ENCODE measurements at places on chromosomes 5 and 9.

GRCh38 chr9:94135222-94135621, 51.0 kb downstream of the PTPDC1 start:
- H3K36me3 ChIP-seq, result no peaks in the 10 kb centered on the region
- H3K27ac ChIP-seq, result peak overlapping the region; percentile 78
- no peaks in the 10 kb centered on the region for H3K27me3 ChIP-seq
- H3K4me1 ChIP-seq, result peaks cover 67% of the 10 kb centered on the region
- peak overlapping the region; percentile 24 for H3K4me3 ChIP-seq
- DNase-seq, result no peak

DNA sequence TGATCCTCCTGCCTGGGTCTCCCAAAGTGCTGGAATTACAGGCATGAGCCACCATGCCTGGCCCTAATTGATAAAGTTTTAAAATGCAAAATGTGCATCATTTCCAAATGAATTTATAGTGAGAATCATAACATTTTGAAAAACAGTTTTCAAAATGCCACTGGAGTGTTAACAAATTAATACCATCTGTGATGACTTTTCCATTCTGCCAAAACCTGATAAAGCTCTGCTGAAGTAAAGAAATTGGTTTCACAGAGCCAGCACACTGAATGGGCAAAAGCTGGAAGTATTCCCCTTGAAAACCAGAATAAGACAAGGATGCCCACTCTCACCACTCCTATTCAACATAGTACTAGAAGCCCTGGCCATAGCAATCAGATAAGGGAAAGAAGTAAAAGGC, 89.6 kb downstream of the MUSK start:
- no peak overlapping the region for H3K4me3 ChIP-seq
- peaks cover 4% of the 10 kb centered on the region for H3K4me1 ChIP-seq
- H3K36me3 ChIP-seq, result no peaks in the 10 kb centered on the region
- no peak for DNase-seq
- H3K27ac ChIP-seq, result no peak overlapping the region
- no peaks in the 10 kb centered on the region for H3K27me3 ChIP-seq

GRCh38 chr5:115542651-115543364, 1.8 kb downstream of the FEM1C start:
- DNase-seq, result no peak
- peak overlapping the region; percentile 99 for H3K27ac ChIP-seq
- H3K4me1 ChIP-seq, result peaks cover 50% of the 10 kb centered on the region

GRCh38 chr9:113998525-113999255, 79.4 kb downstream of the AMBP start:
- H3K27ac ChIP-seq, result no peak overlapping the region
- no peak for DNase-seq
- H3K27me3 ChIP-seq, result no peaks in the 10 kb centered on the region
- H3K36me3 ChIP-seq, result peaks cover 18% of the 10 kb centered on the region

GRCh38 chr9:36870960-36871359, 163.1 kb downstream of the PAX5 start:
- H3K36me3 ChIP-seq, result peaks cover 3% of the 10 kb centered on the region
- no peaks in the 10 kb centered on the region for H3K4me1 ChIP-seq
- DNase-seq, result no peak
- H3K27me3 ChIP-seq, result peaks cover 48% of the 10 kb centered on the region

DNA sequence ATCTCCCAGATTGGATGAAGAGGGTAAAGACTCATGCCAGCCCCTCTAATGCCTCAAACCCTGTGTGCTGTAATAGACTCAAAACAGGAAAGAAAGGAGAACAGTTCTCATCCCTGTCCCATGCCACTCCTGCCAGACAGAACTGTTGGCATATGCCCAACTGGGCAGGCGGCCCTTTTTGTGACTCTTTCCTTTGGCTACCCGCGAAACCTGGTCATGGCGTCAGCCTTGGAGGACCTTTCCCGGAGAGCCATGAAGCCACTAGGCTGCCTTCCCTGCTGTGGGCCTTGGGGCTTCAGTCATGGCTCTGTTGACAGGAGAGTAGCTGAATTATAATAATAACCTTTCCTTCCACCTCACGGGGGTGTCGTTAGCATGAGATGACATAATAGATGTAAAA, 75.9 kb upstream of the SEMA6A start:
- no peaks in the 10 kb centered on the region for H3K36me3 ChIP-seq
- H3K27me3 ChIP-seq, result no peaks in the 10 kb centered on the region
- H3K27ac ChIP-seq, result no peak overlapping the region
- DNase-seq, result no peak
- peaks cover 18% of the 10 kb centered on the region for H3K4me1 ChIP-seq
- no peak overlapping the region for H3K4me3 ChIP-seq

All from chondrocyte (in vitro differentiated cells).